ENCODE measurements at places on chromosomes 16 and 17.

DNA sequence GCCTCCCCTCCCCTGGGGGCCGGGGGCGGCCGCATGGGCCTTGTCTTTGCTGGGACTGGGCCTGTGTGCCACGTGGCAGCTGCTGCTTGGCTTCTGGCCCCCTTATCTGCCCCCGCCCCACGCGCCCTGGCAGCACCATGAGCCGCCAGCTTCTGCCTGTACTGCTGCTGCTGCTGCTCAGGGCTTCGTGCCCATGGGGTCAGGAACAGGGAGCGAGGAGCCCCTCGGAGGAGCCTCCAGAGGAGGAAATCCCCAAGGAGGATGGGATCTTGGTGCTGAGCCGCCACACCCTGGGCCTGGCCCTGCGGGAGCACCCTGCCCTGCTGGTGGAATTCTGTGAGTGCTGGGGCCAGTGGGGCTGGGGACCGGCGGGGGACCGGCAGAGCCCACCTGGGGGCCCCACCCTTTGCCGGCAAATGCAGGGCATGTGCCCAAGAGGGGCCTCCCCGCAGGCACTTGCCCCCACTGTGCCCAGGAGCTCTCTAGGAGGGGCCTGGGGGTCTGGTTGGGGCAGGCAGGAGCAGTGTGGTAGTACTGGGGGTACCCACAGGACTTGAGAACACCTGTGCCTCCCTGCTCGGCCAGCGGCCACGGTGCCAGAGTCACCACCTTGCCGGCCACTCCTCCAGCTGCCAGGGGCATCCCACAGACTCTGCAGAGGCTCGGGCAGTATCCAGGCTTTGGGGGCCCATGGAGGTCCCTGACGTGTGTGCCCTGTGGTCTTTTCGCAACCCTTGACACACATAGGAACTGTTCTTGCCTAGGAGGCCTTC lies at the start of gene PDIA2:
PDIA2 (plus strand) TSS at position 132 of the 773 bp plus-strand sequence; CDS start at position 138, 6 bp downstream.
- no peak for DNase-seq

DNA sequence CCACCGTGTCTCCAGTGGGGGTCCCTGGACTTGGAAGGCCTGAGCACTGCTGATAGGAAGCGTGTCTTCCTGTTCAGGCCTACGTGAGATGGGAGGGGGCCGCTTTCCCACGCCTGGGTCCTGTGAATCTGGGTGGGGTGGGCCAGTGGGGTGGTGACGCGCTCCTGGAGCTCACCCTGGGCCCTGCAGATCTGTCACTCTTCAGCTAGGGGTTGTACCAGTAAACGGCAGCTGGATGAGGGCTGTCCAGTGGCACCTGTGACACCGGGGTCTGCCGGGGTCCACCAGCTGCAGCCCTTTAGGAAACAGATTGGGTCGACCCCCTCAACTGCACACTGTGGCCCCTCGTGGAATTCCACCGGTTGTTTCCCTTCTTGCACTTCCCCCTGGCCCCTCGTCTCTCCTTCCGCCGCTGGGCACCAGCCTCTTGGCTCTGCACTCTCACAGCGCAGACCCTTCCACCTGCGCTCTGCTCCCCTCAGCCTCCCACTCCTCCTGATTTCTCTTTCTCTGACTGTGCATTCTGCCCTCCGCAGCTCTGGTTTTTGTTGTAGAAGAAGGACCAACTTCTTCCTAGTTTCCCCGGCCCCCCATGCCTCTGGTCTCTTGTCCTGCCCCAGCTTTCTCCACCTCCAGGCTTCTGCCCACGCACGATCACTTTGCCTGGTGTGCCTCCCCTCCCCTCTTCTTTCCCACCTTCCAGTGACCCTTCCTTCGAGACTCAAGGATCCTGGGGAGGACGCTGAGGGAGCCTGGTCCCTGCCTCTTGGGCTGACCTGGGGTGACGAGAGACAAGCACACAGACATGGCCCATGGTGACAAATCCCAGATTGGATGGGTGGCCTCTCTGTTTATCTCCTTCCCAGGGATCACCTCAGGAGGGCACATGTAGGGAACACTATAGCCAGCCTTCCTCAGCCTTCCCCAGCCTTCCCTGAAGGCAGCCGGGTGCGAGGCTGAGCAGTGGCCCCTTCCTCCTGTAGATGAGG lies 4.8 kb downstream of the MRC2 start:
- no peak for DNase-seq

DNA sequence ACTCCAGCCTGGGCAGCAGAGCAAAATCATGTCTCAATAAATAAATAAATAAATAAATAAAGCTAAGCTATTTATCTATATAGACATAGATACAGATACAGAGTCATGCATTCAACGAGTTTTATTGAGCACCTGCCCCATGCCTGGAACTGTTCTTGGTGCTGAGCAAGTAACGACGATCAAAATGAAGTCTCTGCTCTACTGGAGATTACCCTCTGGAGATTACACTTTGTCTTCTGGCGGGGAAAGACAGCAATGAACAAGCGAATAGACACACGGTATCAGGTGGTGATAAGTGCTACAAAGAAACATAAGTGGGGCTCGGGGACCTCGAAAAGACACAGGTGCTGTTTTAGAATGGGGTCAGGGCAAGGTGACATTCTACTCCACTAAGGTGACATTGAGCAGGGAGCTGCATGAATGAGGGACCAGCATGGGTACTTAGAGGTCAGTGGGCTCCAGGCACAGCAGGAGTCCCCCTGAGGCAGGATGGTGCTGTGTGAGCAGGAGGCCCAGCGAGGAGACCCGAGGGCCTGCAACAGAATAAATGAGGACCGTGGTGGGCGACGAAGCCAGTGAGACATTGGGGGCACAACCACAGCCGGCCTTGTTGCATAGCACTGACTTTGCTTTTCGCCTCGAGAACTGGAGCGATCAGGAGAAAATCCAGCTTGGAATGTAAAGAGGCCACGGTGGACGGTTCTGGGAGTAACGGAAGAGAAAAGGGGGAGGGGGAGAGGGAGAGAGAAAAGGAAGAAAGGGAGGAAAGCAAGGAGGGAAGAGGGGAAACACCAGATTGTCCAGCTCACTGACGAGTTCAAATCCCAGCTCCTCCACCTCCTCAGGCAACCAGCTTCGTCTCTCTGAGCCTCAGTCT lies 42.4 kb upstream of the MEAK7 start:
- no peak for DNase-seq

DNA sequence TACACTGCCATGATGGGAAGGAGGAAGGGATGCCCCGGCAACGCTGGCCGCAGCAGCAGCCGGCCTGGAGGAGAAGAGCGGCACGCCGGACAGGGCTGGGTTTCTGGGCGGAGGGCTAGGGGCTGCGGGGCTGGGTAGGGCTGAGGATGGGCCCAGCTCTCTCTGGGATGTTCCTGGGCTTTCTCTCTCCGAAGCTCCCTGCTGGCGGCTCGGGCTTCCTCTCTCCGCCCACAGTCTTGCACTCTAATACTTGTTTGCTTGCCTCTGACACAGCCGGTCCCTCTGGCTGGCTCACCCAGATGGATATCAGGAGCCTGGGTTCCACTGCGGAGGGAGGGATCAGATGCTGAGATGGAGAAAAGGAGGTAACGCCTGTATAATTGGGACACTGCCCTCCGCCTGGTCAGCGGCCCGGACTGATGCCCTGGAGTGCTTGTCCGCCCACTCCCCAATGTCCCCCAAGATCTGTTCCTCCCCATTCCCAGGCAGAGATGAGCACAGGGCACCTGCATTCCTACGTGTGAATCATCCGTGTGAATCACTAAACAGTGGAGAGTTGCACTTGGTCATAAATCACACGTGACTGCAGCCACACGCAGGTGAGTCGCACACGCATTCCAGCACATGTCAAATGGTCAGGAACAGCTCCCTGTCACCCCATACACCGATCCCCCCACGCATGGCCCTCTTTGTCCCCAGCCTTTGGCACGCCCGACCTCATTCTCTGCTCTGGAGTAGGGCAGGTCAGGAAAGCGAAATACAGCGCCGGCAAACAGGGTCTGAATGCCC lies at the start of gene ALOXE3:
ALOXE3 (minus strand) TSS at position 535 of the 789 bp plus-strand sequence; CDS start at position 11, 524 bp downstream.
- DNase-seq, result no peak

DNA sequence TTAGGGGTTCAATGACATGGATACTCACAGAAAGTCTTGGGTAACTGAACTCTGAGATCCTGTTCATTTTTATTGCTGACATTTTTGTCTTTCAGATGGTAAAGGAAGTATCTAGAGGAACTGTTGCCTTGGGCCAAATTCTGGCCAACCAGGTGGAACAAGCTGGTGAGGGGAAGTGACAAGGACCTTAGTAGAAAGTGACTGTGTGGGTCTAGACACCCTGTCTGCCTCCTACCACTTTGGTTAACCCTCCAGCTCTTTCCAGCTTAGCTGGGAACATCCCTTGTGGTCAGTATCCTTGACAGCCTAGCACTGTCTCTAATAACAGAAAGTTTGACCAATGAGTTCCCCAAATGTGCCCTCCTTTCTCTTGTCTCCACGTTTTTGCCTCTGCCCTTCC lies 28.8 kb upstream of the PRKCB start:
- DNase-seq, result no peak

DNA sequence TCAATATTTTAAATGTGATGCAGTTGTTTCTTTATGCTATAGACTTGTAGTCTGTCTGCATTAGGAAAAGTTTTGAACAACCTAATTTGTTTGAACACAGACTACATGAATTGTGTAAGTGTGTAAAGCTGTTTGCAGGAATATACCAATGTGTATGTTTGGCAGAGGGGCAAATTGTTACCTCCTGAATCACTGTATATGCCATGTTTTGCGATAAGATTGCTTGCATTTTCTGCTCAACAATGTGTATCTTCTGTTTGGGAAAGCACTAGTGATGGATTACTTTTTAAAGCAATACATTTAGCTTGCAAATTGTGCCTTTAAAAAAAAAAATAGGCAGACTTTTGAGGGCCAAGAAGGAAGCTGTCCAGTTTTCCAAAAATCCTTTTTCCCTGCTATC lies 14.6 kb downstream of the RBBP6 start:
- no peak for DNase-seq

Measured in DMS 273 treated with DMSO at 0.1 percent for 48 hours (cell line).